ENCODE measurements at places on chromosomes 3 and 15. TPM values are rescaled to one million over a fixed set of nuclear protein-coding genes. Genes with fewer than 3 reads are reported as not detected.

Gene SLC2A2
- not detected for total RNA-seq

DNA sequence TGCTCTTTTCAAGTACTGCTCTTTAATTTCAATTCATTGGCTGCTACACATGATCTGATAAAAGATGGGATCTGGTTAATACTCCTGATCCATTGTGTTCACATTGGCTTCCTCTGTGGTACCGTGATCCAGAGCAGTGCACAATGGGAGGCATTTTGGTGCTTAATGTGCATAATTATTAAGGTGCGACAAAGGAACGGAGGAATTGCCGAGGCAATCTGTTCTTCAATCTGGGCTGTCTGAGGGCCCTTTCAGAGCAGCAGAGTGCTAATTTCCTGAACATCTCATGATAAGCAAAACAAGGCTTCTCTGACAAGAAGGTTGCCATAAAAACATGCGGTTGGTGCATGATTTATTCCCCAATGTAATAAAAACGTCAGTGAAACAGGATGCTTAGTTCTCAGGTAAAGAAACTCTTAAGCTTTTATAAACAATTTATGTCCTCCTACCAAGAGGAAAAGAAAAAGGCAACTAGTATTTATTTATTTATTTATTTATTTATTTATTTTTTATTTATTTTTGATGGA lies 64.0 kb upstream of the EPHA3 start:
- DNase-seq: no peak
- no peak overlapping the region for H3K27ac ChIP-seq
- H3K4me1 ChIP-seq: no peaks in the 10 kb centered on the region
- no peak overlapping the region for H3K4me3 ChIP-seq
- no peaks in the 10 kb centered on the region for H3K36me3 ChIP-seq

GRCh38 chr15:88725305-88726210 lies 77.7 kb upstream of the ACAN start:
- no peak overlapping the region for H3K4me3 ChIP-seq
- no peak for DNase-seq
- H3K4me1 ChIP-seq: no peaks in the 10 kb centered on the region
- H3K27me3 ChIP-seq: peaks cover 3% of the 10 kb centered on the region
- H3K27ac ChIP-seq: no peak overlapping the region
- no peaks in the 10 kb centered on the region for H3K36me3 ChIP-seq

DNA sequence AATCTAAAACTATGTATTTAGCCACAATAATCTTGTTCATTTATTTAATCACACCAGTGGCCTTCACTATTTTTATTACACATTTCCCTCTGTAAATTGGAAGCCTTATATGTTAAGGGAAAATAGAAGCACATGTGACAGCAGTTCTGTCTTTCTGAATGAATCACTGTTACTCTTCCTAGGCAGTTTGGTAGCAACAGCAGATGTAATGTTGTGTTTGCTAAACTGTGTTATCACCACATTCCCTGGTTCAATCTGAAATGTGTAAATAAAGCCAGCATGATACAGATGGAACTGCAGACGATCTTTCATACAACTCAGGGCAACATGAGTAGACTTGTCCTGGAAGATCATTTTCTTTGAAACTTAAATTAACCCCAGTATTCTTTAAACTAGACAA lies 220.1 kb downstream of the MCTP2 start:
- H3K4me1 ChIP-seq: peaks cover 2% of the 10 kb centered on the region
- H3K27me3 ChIP-seq: no peaks in the 10 kb centered on the region
- no peak overlapping the region for H3K27ac ChIP-seq

Gene GPR27
- 0.40 TPM for total RNA-seq

- peaks cover 13% of the 10 kb centered on the region for H3K27me3 ChIP-seq
- H3K27ac ChIP-seq: no peak overlapping the region
- no peaks in the 10 kb centered on the region for H3K36me3 ChIP-seq
- no peak for DNase-seq
- H3K4me1 ChIP-seq: peaks cover 14% of the 10 kb centered on the region
These were observed 304.0 kb downstream of the UACA start for GRCh38 chr15:70459312-70459711.

GRCh38 chr3:116114586-116114985 lies 330.7 kb downstream of the LSAMP start:
- peaks cover 3% of the 10 kb centered on the region for H3K27me3 ChIP-seq
- no peaks in the 10 kb centered on the region for H3K36me3 ChIP-seq
- no peak overlapping the region for H3K4me3 ChIP-seq

Gene SEC22C
- 35.0 TPM for total RNA-seq

DNA sequence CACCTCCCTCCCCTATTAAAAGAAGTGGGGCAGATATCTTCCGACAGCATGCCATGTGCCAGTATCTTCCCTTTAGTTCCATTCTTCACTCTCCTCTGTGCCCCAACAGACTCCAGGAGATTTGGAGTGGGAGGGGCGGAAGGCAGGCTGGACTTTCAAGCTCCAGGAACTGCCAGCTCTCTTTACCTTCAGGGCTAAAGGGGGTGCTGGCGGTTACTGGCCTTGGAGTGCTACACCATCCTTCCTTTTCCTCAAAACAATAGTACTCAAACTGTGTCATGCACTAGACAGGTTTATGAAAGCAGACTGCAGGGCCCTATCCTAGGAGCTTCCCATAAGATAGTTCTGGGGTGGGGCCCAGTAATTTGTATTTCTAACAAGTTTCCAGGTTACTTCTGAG lies 6.0 kb downstream of the LINS1 start:
- H3K4me1 ChIP-seq: peaks cover 80% of the 10 kb centered on the region
- peak overlapping the region; percentile 98 for H3K27ac ChIP-seq
- H3K27me3 ChIP-seq: no peaks in the 10 kb centered on the region

Gene CPNE9
- not detected for total RNA-seq

- no peak overlapping the region for H3K27ac ChIP-seq
- H3K36me3 ChIP-seq: no peaks in the 10 kb centered on the region
- peaks cover 6% of the 10 kb centered on the region for H3K27me3 ChIP-seq
- H3K4me1 ChIP-seq: no peaks in the 10 kb centered on the region
- DNase-seq: no peak
- H3K4me3 ChIP-seq: no peak overlapping the region
These were observed 8.5 kb downstream of the EPB42 start for GRCh38 chr15:43212299-43212698.

DNA sequence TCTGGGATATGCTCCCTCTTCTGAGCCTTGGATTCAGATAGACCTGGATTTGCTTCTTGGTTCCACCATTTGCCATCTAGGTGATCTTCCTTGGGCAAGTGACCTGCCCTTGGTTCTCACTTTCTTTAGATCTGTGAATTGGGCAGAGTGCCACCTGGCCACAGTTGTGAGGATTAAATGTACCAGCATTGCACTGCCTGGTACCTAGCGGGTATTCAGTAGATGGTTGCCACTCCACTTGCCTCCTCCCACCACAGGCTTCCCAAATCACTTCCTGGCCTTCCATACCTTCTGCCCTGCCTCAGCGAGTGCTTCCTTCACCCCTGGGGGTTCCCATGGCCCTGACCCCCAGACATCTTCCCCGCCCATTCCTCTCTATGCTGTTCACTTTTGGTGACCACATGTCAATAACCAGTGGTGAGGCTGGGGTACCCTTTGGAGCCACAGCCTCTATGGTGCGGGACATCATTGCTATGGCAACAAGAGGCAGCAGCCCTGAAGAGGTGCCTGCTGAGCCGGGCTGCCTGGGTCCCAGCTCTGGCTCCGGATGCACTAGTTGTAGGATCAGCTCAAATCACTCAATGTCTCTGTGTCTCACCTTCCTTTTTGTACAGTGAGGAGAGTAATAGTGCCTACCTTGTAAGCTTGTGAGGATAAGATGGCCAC lies 40.5 kb downstream of the CMTM7 start:
- peaks cover 23% of the 10 kb centered on the region for H3K36me3 ChIP-seq
- no peaks in the 10 kb centered on the region for H3K27me3 ChIP-seq
- peak overlapping the region; percentile 100 for H3K27ac ChIP-seq
- peak; percentile 44 for DNase-seq

Gene GOLGA8J
- 0.38 TPM for total RNA-seq

Gene SCAANT1
- total RNA-seq: not detected

GRCh38 chr15:56968256-56968655 lies 49.8 kb downstream of the TCF12 start:
- peaks cover 57% of the 10 kb centered on the region for H3K4me1 ChIP-seq
- DNase-seq: no peak
- H3K4me3 ChIP-seq: no peak overlapping the region
- H3K27ac ChIP-seq: no peak overlapping the region
- H3K27me3 ChIP-seq: no peaks in the 10 kb centered on the region

DNA sequence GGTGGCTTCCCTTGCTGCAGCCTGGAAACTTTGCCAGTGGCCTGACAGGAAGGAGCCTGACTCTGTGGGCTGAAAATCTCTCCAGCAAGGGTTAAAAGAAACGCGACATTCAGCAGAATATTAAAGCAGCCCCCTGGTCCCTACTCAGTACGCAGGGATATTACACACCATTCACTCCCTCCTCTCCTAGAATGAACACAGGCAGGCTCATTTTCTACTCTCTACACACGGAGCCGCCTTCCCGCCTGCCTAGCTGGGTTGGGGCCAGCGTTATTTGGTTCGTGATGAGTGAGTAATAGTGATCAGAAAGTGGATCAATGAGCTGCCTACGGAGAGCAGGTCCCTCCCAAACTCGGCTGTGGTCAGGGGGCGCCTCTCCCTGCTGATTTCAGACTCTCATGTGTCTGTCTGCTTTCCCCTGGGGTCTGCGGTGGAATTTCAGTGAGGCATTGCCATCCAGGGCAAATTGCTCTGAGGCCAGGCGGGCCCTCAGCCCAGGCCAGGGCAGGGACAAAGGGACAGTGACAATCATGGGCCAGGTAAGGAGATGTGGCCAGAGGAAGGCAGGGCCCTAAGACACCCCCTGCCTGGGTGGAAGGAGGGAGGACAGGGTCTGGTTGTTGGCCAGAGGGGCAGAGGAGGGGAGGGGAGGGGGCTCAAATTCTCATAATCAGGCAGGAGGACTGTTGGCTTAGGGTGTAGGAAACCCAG lies 2.8 kb downstream of the EPHB1 start:
- H3K4me3 ChIP-seq: no peak overlapping the region
- H3K27me3 ChIP-seq: peaks cover 43% of the 10 kb centered on the region
- DNase-seq: no peak
- no peak overlapping the region for H3K27ac ChIP-seq

- H3K4me1 ChIP-seq: no peaks in the 10 kb centered on the region
- no peak overlapping the region for H3K27ac ChIP-seq
- H3K36me3 ChIP-seq: no peaks in the 10 kb centered on the region
- peaks cover 2% of the 10 kb centered on the region for H3K27me3 ChIP-seq
- DNase-seq: no peak
These were observed 138.5 kb downstream of the ZNF621 start for GRCh38 chr3:40663280-40663679.

DNA sequence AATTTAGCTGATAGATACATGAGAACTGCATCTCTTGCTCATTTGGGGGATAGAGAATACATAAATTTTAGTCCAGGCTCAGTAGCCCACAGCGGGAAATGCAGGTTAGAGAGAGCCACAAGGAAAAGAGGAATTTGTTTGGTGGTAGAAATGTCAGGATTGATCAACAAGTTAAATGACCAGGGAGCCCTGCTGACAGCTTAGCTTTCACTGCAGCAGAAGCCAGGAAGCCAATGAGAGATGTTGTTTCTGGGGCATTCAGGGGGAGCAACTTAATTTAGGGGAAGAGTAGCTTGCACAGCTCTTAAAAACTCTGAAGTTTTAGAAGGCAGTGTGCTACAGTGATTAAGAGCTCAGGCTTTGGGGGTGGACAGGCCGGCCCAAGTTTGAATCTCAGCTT lies 22.7 kb downstream of the ARHGEF26 start:
- DNase-seq: no peak
- H3K4me1 ChIP-seq: no peaks in the 10 kb centered on the region
- no peak overlapping the region for H3K27ac ChIP-seq
- no peak overlapping the region for H3K4me3 ChIP-seq
- H3K36me3 ChIP-seq: no peaks in the 10 kb centered on the region

- H3K27ac ChIP-seq: no peak overlapping the region
- peaks cover 48% of the 10 kb centered on the region for H3K36me3 ChIP-seq
These were observed 52.8 kb downstream of the OPA1 start for GRCh38 chr3:193645806-193646205.

DNA sequence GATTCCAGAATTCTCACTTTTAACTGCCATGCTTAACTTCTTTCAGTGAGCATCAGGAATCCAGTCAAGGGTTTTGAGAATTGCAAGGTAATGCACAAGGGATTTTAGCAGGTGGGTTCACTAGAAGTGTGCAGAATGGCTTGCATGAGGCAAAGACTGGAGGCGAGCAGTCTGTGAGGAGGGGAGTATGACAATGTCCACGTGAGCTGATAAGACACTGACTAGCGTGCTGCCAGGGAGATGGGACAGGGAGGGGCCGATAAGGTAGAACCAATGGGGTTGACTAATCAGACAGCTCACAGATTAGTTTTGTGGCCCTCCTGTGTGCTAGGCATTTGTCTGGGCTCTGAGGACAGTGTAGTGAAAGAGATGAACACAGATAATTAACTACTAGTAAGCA lies 102.0 kb upstream of the DAZL start:
- no peaks in the 10 kb centered on the region for H3K27me3 ChIP-seq
- no peak overlapping the region for H3K4me3 ChIP-seq
- no peak overlapping the region for H3K27ac ChIP-seq
- H3K4me1 ChIP-seq: no peaks in the 10 kb centered on the region

DNA sequence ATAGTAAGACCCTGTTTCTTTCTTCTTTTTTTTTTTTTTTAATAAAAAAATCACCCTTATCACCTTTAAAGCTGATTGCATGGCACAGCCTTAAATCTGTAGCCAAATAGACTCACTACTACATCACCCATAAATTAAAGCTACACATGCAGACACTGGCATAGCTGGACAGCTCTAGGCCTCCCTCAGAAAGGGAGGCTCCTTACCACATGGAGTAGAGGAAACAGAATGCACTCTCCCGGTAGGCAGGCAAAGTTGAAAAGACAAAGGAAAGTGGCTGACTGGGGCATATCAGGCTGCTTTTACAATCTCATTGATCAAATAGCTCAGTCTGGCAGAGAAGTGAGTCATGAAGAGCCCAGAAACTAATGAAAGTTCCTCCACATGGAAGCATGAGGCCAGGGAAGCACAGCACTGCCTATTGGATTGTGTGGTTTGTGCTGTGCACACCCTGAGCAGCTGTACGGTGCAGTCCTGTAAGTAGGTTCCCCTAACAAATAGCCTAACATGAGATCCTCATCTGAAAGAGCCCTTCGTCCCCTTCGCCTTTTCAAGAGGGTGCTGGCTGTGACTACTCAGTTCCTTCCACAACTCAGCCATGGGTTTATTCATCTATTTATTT lies 32.7 kb upstream of the FAM98B start:
- no peak for DNase-seq
- no peaks in the 10 kb centered on the region for H3K36me3 ChIP-seq
- no peaks in the 10 kb centered on the region for H3K4me1 ChIP-seq

- H3K4me3 ChIP-seq: no peak overlapping the region
- no peak overlapping the region for H3K27ac ChIP-seq
- no peak for DNase-seq
- H3K4me1 ChIP-seq: peaks cover 10% of the 10 kb centered on the region
These were observed 120.0 kb downstream of the TMCO5A start for GRCh38 chr15:38054488-38054887.

Gene SSUH2
- total RNA-seq: 0.31 TPM

- H3K27ac ChIP-seq: no peak overlapping the region
- no peaks in the 10 kb centered on the region for H3K27me3 ChIP-seq
- no peaks in the 10 kb centered on the region for H3K36me3 ChIP-seq
- H3K4me3 ChIP-seq: no peak overlapping the region
- DNase-seq: no peak
These were observed 354.6 kb upstream of the SATB1 start for GRCh38 chr3:18779704-18780103.

- no peak overlapping the region for H3K4me3 ChIP-seq
- no peaks in the 10 kb centered on the region for H3K27me3 ChIP-seq
- DNase-seq: no peak
- H3K4me1 ChIP-seq: peaks cover 5% of the 10 kb centered on the region
- peaks cover 28% of the 10 kb centered on the region for H3K36me3 ChIP-seq
These were observed 17.6 kb downstream of the TKT start for GRCh38 chr3:53238051-53238850.

- H3K27ac ChIP-seq: no peak overlapping the region
- no peak overlapping the region for H3K4me3 ChIP-seq
These were observed 119.9 kb upstream of the MELTF start for GRCh38 chr3:197149528-197149927.
